Activated naive CD4-positive, alpha-beta T cell treated with anti-CD3 and anti-CD28 coated beads, Interleukin-2, amount 50 U/mL, for 72 hours (primary cell): ENCODE measurements at places on chromosomes 1 and 21. TPM values are rescaled to one million over a fixed set of nuclear protein-coding genes. Genes with fewer than 3 reads are reported as not detected.

DNA sequence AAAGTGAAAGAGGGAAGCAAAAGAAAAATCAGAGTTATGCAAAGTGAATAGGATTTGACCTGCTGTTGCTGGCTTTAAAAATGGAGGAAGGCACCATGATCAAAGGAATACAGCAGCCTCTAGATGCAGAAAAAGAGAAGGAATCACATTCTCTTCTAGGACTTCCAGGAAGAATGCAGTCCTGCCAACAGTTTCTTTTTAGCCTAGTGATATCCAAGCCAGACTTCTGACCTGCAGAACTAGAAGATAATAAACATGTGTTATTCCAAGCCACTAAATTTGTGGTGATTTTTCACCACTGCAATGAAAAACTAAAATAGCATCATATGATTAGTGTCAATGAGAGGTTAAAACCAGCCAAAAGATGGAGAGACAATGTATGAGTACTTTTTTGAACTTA, 101.9 kb upstream of the ADAMTS5 start:
- DNase-seq = no peak

DNA sequence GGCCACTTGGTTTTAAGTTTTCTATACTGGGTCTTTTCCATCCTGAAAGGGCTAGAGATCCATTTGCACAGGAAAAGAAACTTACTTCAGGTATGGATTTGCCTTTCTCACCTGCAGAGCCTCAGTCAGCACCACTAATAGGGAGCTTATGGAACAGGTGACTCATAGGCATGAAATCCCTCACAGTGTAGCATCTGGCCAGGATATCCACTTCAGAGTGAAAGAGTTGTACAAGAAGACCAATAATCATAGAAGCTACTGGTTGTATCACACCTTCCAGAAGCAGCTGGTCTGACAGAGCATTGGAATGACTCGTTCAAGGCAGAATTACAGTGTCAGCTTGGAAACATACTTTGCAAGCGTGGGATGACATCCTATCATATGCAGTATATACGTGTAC, 26.3 kb upstream of the SYT14 start:
- DNase-seq = no peak

DNA sequence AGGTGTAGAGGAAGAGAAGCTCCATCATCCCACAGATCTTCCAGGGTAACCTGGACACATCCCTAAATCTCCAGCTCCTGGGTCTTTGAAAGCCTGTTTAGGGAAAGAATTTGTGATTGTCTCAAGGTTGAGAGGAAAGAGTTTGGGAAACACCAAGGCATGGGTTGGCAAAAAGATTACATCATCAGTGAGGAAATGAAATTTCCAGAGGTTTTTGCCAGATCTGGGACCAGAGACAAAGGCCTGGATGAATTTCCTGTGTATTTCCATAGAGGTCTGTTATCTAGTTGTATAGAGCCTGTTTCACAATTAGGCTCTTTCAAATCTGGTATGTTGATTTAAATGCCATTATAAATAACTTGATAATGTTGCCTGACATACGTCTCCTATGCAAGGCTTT, 82.3 kb downstream of the GPR89B start:
- no peak for DNase-seq

DNA sequence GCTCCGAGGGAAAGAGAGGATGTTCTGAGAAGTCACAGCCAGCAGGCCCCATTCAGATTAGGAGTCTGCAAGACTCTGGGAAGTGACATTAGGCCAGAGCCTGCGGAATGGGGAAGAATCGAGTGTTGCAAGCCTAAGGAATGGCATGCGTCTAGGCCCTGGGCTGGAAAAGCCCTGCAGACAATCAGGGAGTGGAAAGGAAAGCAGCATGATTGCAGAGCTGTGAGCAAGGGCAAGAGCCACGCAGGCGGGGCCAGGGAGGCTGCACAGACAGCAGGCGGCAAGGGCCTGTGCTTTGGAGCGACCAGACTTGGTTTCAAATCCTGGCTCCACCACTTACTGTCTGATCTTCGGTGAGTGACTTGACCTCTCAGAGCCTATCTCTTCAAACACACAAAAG, 118.2 kb downstream of the RRAGC start:
- no peak for DNase-seq

DNA sequence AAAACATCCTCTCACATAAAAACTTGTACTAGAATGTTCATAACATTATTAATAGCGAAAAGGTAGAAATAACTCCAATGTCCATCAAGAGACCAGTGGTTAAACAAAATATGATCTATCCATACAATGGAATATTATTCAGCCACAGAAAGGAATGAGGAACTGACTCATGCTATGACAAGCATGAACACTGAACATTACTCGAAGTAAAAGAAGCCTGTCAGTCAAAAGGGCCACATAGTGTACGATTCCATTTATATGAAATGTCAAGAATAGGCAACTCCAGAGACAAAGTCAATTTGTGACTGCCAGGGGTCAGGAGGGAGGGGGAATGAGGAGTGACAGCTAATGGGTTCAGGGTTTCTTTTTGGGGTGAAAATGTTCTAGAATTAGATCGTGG, 2.3 kb downstream of the VPS26C start:
- no peak for DNase-seq

DNA sequence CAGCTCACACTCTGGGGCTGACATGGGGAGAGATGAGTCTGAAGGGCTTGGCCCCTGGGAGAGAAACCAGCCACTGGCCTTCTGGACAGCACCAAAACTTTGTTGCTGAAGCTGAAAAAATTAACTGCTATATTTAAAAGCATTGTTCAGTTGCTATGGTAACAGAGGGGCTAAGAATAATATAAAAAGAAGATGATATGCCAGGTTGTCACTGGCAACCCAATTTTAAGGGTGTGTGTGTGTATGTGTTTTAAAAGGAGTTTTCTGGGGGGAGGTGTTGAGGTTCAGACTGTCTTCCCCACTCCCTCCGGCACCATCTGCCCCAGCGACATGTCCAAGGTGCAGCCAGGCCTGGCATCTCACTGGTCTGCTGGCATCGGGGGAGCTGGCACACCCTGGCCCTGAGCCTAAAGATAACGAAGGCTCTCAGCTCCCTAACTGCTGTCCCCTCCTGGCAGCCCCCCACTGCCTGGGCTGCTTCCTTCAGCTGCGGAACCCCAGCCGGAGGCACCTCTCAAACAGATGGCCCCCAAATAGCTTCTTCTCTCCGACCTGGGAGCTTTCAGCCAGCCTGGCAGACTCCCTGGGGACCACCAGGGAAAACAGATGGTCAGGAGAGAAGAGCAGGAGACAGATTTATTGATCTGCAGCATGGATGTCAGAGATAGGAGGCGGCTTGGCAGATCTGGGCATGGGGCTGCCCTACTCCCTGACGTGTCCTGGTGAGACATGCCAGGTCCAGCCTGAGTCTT, 203.9 kb downstream of the HIVEP3 start:
- DNase-seq = no peak

- no peak for DNase-seq
Measured at GRCh38 chr1:11989669-11990068, 9.4 kb downstream of the MFN2 start.

Gene BCAR3
- 0.72 TPM for total RNA-seq

Gene CD55
- total RNA-seq = 55.1 TPM

Gene SLC2A5
- total RNA-seq = not detected

DNA sequence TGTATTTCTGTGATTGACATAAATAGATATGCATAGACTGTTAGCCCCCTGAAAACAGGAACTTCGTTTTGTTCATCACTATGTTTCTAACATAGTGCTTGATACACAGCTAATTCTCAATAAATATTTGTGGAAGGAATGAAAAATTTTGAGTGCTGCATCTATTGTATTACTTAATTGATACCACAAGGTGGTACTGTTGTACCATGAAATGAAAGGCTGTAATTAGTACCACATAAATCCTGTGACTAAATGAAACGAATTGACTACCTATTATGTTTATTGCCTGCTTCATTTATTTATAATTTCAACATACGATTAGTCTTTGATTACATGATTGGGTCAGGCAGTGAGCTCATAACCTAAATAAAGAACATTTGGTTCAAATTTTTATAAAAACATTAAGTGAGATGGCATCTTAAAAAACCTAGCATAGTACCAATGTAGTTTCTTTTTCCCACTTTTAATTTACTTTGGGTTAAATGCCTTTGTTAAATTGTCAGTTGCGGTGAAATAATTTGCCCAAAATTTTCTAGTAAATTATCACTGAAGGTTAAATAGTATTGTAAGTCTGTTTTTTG, 15.0 kb upstream of the TGFB2 start:
- no peak for DNase-seq

Gene LCK
- 284 TPM for total RNA-seq

- DNase-seq = no peak
Measured at GRCh38 chr1:65065524-65066418, 82.2 kb upstream of the AK4 start.

DNA sequence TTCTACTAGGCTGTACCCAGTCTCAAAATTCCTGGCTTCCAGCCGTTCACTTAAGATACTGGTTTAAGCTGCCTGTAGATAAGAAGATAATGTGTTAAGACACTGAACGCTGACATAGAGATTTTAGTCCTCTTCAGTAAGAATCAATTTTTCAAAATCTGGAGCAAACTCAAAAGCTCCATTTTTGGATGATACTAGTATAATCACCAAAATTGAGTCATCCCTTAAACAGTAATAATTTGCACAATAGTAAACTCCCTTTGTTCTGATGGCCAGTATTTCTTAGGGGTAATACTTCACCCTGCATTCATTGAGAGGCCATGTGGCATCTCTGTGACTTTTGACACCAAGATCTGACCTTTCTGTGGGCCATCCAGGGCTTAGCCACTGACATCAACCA, 299.8 kb upstream of the USP25 start:
- DNase-seq = no peak

DNA sequence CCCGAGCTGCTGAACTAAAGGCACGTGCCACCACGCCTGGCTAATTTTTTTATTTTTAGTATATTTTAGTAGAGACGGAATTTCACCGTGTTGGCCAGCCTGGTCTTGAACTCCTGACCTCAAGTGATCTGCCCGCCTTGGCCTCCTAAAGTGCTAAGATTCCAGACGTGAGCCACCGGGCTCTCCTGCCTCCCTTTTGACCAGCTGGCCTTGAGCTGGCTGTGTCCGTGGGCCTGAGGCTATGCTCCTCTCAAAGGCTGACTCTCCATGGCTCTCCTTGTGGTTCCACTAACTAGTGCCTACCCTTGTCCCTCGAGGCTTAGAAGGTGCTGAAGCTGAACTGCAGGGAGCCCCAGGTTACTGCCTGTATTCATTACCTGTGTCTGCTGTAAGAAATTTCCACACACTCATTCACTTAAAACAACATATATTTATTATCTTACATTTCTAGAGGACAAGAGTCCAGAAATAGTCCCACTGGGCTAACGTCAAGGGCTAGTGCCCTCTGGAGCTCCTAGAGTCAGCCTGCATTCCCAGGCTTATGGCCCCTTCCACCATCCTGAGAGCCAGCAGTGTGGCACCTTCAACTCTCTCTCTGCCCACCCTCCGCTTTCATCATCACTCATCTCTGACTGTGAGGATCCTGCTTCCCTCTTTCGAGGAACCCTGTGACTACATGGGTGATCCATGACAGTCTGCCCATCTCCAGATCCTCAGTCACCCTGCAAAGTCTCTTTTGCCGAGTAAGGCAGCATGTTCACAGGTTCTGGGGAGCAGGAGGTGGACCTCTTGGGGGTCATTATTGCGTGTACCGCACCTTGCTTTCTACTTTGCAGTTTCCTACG, 34.9 kb downstream of the ETS2 start:
- DNase-seq = no peak

GRCh38 chr1:30755334-30755733, 2.2 kb downstream of the LAPTM5 start:
- DNase-seq = no peak

DNA sequence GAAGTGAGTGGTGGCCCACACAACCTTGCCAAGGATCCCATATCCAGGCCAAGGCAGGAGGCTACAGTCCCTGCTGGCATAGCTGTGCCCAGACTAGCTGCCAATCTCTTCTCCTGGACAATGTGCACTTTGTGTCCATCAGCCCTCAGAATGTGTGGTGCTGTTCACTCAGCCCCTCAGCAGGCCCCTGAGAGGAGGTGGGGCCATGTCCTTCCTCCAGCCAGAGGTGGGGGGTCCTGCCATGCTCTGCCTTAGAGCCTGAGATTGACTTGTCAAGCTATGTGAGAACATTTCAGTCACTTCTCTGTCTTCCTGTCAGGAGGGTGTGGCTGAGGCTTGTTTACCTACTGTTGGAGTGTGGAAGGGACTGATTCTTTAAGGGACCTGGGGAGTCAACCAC, 1.4 kb downstream of the NCF2 start:
- DNase-seq = no peak

GRCh38 chr1:148354913-148355308, 128.2 kb downstream of the PPIAL4G start:
- no peak for DNase-seq

DNA sequence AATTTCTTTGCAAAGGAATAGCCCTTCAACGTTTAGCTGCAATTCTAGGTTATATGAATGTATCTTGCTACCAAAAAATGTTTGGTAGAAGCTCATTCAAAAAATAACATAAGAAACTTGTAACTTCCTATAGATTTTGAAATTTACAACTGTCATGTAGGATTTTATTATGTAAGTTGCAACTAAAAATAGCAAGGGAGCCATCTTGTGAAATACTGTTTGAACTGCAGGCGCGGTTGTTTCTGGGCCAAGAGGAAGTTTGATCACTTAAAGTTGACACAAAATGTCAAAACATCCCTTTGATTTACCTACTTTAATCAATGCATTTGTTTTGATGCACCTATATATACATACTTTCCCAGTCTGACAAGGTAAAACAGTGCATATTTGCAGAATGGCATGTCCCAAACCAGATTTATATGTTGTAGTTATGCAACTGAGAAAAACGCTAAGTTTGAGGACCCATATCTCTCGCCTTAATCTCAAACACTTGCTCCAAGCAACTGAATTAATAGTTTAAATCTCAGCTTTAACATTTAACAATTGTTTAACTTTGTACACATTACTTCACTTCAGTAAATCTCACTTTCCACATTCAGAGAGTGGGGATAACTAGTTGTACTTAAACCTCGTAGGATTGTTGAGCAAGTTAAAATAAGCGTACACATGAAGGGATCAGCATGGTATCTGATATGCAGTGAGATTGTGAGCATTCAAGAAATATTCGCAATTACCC, 63.9 kb downstream of the KCNK2 start:
- no peak for DNase-seq

Gene GBP6
- total RNA-seq = 0.31 TPM

DNA sequence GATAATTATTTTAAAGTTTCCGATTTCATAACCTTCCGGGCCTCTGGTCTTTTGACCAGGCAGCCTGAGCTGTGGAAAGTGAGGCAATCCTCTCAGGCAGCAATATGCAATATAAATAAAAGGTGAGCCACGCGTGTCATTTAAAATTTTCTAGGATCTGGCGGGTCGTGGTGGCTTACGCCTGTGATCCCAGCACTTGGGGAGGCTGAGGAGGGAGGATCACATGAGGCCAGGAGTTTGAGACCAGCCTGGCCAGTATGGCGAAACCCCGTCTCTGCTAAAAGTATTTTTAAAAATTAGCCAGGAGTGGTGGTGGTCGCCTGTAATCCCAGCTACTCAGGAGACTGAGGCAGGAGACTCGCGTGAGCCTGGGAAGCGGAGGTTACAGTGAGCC, 546 bp upstream of the ZNF695 start:
- DNase-seq = no peak

- DNase-seq = no peak
Measured at GRCh38 chr1:178659789-178660208, 65.2 kb upstream of the RALGPS2 start.

- DNase-seq = no peak
Measured at GRCh38 chr1:16117369-16117768, 38.5 kb downstream of the EPHA2 start.

Gene AQP10
- not detected for total RNA-seq
